ENCODE measurements at places on chromosomes 12 and 14. TPM values are rescaled to one million over a fixed set of nuclear protein-coding genes. Genes with fewer than 3 reads are reported as not detected.
A peak's percentile ranks its signal among the peaks of the same experiment; 100 is the strongest.

GRCh38 chr12:109154451-109155438 is 38.4 kb downstream of the ACACB start:
- peak; percentile 66 for DNase-seq

The CLEC4C gene
- total RNA-seq = under 0.01 TPM

DNA sequence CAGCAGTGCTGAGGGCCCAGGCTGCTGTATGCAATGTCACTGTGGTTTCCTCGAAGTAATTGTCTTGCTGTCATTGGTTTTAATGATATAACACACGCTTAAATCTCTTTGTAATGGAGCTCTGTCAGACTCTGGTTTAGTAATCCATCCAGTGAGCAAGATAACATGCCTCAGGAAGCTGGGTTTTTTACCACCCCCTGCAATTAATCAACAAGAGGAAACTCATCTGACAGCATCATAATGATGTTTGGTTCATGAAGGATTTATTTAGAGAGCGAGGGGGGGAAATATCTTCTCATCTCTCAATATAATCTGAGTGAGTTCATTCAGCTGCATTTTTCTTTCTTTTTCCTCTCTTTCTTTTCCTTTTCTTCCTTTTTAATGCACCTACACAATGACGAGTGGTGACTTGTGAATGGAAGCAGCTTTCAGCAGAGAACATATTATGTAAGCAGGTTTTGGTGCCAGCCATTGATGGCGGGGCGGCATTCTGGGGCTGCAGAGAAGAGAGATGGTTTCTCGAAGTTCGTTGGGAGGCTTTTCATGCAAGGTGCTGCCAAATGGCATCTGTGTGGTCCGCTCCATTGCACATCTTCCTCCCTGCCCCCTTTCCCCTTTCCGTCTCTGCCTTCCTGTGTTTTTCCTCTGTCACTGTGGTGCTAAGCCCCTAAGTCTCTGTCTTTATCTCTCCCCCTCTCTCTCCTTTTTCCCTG is 6.7 kb downstream of the RPH3A start:
- peak; percentile 97 for DNase-seq

DNA sequence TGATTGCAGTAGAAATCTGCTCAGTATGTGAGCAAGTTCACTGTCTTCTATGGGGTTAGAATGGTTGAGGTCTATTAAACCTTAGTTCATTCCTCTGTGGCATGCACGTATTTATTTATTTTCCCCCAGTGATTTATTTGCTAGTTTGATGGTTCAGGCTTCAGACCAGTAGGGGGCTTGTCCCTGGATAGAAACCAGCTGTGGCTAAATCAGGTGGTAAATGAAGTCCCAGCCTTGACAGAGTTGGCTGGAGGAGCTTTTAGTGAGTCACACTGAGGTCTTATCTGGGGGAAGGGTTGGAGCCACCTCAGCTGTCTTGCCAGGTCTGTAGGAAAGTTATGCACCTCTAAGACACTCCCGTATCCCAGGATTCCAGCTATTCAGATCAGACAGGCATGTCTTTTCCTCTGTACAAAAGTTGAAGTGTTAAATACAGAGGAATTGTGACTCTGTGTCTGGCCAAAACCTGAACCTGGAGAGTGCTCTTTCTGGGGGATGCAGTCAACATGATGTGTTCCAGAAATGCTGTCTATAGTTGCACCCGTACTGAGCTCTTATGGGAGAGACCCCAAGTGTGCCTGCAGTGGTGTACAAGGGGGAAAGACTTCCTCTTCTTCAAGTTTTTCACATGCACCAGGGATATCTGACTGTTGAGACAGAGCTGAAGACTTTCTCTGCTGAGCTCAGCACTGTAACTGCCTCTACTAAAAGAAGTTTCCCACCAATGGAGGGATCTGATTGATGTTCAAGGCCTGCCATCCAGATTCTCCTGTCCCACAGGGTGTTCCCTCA is 1322.1 kb downstream of the TMEM121 start:
- DNase-seq = peak; percentile 84

The PRKD1 gene
- 0.54 TPM for total RNA-seq

DNA sequence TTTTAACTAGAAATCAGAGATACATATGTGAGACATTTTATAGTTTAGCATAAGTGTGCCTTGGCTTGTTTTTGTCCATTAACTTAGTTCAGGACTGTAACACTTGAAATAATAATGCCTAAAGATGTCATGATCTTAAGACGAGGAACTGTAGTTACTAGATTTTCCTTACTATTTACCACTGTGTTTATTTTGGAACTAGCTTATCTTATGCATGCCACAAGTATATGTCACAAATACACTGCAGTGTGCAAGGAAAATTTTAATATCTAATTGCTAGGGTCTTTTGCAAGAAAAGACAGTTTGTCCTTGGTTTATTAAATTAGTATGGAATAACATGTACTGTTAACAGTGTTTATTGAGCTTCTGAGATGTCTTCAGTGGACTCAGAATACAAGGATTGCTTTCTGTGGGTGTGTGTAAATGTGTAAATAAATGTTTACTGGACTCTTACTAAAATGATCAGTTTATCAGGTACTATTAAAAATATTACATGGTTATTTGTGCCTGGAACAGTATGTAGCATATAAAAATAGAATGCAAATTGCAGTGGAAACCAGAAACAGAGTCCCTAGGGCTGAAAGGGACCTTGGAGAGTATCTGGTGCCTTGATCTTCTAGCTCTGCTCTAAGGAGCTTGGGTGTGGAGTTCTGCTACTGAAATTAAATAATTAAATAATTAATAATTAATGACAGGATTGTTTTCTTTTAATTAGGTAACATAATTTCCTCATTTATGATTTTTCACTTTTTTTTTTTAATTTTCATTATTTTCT is 58.1 kb downstream of the FGD4 start:
- no peak for DNase-seq

- no peak for DNase-seq
Measured at GRCh38 chr14:89420502-89420901, 3.5 kb upstream of the FOXN3 start.

The PDE3A gene
- total RNA-seq = 0.81 TPM

GRCh38 chr12:89829434-89829975 is 120.9 kb upstream of the ATP2B1 start:
- no peak for DNase-seq

DNA sequence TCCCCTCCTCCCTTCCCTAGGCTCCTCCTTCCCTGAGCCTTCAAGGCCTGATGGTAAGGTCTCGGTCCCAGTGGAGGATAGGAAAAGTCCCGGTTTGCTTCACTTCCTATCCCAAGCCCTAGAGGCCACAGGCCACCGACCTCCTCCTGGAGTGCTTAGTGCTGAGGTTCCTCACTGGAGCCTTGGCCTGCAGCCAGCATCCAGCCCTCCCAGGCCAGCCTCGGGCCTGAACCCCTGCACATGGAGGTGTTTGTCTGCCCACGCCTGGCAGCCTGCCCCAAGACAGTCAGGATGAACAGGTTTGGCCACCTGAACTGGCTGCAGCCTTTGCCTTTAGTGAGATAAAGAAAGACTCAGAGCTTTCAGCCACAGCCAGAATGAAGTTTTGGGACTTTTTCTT is 15.8 kb upstream of the KRT7 start:
- DNase-seq = no peak

The CATSPERB gene
- under 0.01 TPM for total RNA-seq

The FOXN4 gene
- total RNA-seq = under 0.01 TPM

The MYO1H gene
- not detected for total RNA-seq

The RHOJ gene
- not detected for total RNA-seq

DNA sequence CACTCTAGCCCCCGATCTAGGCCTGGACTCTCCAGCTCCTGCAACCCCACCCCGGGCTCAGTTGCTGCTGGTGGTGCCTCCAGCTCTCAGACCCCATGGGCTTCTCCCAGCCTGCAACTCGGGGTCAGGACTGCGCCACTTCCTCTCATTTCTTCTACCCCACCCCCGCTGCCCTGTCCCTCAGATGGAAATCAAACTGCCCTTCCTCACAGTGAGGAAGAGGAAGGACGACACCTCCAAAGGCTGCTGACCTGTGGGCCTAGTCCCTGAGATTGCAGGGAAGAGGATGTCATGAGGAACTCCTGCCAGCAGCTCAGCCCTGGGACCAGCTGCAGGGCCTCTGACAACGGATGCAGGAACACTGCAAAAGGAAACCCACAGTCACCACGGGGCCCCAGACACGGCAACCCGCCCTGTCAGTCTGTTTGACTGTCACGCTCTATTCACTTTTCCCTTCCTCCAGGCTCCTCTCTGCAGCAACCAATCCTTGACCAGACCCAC is 29.3 kb upstream of the PNMA1 start:
- DNase-seq = no peak

GRCh38 chr12:93978553-93978952 is 169.8 kb upstream of the PLXNC1 start:
- DNase-seq = no peak

DNA sequence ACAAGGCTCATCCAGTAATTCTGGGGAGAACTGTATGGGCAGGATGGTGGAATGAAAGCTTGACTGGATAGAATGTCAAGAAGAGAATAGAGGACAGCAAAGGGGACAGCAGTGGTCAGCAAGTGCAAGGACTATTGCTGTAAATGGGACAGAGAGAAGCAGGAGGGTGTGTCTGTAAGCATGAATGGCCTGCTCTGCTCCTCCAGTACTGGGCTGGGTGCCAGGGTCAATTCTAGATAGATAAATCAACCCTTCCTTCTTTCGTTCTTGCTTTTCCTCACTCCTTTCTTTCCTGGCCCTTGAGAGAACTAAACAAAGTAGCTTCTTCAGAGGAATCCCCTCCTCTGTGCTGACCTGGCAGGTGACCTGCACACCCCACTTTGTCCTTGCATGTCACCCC is 1019.2 kb downstream of the BCL11B start:
- DNase-seq = no peak

DNA sequence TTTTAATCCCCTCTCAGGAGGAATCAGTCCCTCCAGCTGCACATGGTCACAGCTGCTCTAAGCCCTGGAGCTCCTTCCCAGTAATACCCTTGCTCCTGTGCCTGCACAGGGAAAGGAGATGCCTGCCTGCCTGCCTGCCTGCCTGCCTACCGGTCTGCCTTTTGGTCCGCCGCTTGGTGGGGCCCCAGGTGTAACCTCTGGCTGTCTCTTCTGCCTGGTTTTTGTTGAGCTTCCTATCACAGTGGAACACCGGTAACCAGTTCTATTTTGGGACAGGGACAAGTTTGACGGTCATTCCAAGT is 99.8 kb downstream of the DAD1 start:
- no peak for DNase-seq

DNA sequence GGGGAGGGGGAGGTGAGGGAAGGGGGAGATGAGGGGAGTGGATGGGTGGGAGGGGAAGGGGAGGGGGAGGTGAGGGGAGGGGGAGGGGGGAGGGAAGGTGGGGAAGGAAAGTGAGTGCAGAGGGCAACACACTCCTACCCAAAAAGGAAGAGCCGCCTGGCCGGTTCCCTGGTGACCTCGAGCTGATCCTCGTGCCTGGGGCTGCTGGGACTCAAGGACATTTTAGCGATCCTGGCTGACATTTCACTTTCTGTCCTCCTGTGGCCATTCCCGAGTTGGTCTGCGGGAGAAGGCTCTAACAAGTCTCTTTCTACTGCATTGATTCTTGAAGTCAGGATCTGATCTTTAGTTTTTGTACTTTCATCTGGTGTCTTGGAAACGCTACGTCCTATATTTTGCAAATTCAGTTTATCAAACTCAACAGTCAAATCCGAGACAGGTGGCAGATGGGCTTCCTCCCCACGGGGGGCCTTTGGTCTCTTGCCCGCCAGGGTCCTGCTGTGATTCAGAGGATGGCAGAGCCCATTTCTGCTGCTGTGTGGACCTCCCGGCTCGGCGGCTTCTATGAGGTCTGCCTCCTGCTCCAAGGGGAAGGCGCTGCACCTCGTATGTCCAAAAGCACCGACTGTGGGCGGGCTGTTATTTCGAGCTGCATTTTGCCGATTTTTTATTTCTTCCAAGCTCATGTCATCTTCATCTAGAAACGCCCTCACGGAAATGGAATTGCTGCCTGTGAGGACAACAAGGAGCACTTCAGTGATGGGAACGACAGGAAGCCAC is 19.1 kb downstream of the PGAM5 start:
- DNase-seq = no peak

DNA sequence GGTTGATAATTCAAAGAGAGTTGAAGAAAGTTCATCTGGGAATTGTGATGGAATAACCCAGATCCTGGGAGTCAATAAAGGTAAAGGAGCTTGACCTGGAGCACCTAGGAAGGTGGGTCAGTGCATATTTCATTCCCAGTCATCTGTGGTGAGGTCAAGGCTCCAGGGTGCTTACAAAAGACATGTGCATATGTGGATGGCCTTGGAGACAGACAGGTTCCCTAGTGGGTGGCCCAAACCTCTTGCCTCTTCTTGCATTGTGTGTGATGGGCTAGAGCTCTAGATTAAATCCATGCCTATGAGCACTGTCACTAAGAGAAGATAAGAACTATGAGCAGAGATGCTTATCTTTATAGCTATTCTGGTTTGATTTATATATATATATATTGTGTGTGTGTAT is 75.5 kb upstream of the CISTR start:
- no peak for DNase-seq

- no peak for DNase-seq
Measured at GRCh38 chr12:111447571-111448265, 42.0 kb downstream of the SH2B3 start.

- no peak for DNase-seq
Measured at GRCh38 chr12:34379142-34379541, 356.8 kb downstream of the ALG10 start.

Measured in hematopoietic multipotent progenitor cell (in vitro differentiated cells).